ENCODE measurements at places on chromosomes 4 and X.

DNA sequence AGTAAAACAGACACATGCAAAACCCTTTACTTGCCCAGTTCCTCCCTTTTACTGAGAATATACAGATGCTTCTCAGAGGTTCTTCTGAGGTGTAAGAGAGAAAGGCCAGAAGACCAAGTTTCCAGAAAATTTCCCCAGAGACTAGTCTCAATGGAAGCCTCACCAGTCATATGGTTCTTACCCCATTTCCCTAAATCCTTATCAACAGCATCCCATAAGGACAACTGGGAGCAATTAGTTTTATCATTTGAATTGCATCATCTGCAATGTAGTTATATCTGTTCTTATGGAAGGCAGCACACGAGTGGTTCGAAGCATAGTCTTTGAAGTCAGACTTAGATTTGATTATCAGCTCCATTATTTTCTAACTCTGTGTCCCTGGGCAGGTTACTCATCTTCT lies 203.6 kb upstream of the PPARGC1A start:
- no peak for DNase-seq

- DNase-seq: no peak
Measured at GRCh38 chr4:17664755-17665154, 50.3 kb downstream of the MED28 start.

- DNase-seq: no peak
Measured at GRCh38 chr4:173490817-173491528, 39.1 kb downstream of the HAND2 start.

DNA sequence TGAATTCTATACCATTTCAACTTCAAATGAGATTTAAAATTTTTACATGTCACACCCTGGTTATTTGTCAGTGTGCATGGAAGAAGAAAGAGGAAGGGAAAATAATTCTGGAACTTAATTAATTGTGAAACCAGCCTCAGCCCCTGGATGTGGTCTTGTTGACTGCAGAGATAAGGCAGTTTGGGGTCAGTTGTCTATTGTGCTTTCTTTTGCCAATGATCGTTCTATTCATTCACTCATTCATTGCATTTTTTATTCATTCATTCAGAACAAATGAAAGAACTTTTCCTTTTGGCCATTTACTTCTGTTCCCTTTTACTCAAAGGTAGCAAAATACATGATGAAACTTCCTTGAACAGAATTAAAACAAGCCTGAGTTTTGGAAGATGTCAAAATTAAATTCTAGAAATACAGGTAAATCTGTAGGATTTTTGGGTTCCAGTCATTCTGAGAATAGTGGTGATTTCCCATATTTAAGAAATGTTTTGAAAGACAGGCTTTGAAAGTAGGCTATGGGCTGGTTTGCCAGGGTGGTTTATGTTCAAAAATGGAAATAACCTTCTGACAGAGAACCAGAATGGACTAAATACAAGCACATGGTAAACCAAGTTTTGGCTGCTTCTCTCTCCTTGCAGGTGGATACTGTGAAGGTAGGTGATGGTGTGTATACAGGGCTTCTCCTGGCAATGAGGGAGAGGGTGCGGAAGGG lies 35.7 kb downstream of the PARM1 start:
- DNase-seq: no peak

GRCh38 chr4:80918004-80918403 lies 112.5 kb upstream of the BMP3 start:
- DNase-seq: no peak
